HuH-7 (cell line): ENCODE measurements at places on chromosomes 6 and 20.
A peak's percentile ranks its signal among the peaks of the same experiment; 100 is the strongest.

GRCh38 chr6:150169609-150170008, 26.8 kb downstream of the PPP1R14C start:
- DNase-seq = no peak

DNA sequence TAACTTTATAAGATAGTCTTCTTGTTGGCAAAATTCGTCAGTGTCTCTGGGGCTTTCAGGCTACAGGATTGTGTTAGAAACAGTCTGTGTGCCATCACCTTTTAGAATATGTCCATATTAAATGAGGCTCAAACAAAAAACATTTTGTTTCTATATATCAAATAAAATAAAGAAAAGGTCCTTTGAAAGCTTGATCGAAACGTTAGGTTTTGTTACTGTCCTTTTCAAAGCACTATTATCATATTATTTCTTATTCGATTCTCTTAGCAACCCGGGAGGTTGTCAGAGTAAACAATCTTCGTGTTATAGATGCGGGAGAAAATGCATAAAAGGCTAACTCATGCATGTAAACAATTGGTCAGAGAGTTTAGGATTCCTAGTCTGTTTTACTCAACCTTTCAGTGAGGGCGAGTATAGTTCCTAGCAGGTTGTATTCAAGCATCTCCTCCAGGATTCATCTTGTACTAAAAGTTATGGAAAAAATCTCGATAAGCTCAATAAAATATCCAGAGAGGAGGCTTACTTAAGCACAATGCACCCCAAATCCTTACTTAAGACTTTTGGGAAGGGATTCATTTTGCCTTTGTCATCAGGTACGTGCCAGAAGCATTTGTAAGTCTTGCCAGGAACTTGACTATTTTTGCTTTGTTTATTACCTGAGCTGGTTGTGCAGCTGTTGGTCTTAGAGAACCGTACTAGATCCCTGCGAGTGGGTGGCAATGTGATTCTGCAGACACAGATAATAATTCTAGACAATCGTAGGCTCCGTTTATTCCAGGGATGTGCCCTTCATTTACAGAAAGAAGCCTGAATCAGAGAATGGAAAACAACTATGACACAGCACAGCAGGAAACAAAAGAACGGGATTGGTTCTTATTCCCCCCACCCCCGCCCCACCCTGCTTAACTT, 159.6 kb upstream of the ZNF217 start:
- no peak for DNase-seq

- no peak for DNase-seq
Measured at GRCh38 chr6:44044154-44044539, 83.1 kb downstream of the MRPL14 start.

GRCh38 chr6:13454286-13455221, 32.8 kb downstream of the GFOD1 start:
- no peak for DNase-seq

- DNase-seq = no peak
Measured at GRCh38 chr6:158388727-158389126, 76.5 kb downstream of the TULP4 start.

DNA sequence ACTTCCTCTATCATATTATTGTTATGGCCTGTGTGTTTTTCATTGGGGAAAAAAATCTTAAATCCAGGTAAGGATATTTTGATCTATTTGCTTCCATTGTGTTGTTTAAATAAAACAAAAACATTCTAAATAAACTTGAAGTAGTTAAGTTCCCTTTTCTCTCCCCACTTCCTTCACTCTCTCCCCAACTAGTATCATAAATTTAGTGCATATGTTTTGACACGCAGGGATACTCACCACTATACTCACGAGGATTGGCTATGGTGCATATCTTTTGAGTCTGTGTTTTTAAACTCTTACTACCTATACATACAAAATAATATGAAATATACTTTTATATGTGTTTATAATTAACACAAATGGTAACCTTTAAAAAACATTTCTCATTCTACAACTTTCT, 5.2 kb downstream of the TTLL9 start:
- no peak for DNase-seq

GRCh38 chr6:158908606-158909005, 89.4 kb upstream of the EZR start:
- DNase-seq = no peak

DNA sequence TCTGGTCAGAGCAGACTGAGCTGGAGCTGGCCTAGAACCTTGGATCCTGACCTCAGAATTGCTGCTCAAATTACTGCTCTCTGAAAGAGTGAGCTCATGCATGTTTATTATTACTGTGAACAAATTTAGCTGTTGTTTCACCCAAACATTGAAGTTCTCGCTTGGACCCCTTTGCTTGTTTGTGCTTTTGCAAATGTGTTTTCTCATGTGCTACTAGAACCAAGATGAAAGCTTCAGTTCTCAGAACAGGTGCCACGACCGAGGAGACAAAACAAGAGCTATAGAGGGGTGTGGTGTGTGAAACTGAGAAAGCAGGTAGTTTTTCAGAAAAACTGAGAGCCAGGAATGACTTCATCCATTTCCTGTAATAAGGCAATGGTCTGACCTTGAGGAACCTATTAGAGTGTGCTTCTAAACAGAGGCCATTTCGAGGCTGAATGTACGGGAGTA, 50.0 kb upstream of the ESR1 start:
- DNase-seq = no peak

- DNase-seq = no peak
Measured at GRCh38 chr20:57374343-57374930, 16.8 kb upstream of the RBM38 start.

DNA sequence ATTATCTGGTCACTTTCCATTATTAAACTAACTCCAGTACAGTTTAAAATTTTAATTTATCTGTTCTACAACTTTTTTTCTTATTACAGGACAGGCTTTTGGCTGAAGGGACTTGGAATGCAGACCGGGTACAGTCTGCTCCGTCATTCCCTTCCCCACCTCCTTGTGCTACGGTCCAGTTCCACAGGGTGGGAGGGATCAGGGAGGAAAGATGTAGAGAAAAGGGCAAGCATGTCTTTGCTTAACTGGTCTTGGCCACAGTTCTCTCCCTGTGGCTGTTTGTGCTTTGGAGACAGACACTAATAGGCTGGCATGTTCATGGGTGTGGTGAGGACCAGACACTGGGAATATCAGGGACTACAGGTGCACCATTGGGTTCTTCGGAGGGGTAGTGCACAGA, 12.1 kb upstream of the RGS17 start:
- DNase-seq = no peak

GRCh38 chr6:39812853-39813533, 20.8 kb downstream of the DAAM2 start:
- no peak for DNase-seq

GRCh38 chr6:140436023-140436811, 1061.8 kb upstream of the CITED2 start:
- DNase-seq = no peak

DNA sequence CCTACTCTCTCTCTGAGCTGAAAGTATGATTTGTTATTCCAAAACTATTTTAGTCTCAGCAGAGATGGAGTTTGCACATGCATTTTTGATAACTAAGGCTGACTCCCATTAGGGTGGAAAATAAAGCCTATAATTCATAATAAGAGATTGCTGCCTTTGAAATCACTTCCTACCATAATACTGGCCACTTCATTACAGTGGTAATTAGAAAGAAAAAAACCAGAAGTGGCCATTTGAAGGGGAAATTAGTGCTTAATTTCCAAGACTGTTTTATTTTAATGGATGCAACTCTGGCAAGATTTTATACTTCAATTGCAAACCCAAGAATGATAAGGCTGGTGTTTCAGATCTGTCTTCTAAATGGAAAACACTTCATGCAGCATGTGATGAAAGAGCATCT, 43.4 kb downstream of the SLC35B3 start:
- DNase-seq = no peak

DNA sequence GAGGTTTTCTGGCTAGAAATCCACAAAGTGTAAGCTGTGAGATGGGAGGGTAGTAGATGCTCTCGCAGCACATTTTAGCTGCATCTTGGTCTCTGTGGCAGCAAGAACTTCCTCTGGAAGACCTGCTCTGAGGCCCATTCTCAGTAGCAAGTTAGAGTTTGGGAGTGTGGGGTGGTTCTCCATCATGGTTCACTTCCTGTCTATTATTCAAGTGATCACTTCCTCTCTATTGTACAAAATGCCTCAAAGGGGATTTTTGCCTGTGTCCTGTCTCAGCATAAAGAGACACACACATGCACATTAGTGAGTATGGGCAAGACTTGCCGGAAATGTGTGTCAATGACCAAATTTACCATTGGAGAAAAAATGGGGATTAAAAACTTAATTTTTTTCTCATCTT, 42.5 kb downstream of the LYRM2 start:
- DNase-seq = no peak

- no peak for DNase-seq
Measured at GRCh38 chr20:4665591-4665990, 56.1 kb upstream of the PRND start.

DNA sequence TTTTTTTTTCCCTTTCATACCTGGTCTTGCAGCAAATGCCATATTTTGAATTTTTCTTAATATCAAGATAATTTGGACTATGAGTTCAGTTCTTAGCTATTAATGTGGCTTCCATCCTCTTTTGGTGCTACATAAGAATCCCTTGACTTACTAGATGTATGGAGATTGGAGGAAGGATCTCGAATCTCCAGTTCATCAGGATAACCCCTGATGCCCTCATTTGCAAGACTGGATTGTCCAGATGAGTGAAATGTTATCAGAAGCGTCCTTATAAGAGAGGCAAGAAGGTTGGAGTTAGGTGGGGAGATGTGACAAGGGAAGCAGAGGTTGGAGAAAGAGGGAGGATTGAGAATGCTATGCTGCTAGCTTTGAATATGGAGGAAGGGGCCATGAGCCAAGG, 499.6 kb upstream of the SYNCRIP start:
- no peak for DNase-seq

DNA sequence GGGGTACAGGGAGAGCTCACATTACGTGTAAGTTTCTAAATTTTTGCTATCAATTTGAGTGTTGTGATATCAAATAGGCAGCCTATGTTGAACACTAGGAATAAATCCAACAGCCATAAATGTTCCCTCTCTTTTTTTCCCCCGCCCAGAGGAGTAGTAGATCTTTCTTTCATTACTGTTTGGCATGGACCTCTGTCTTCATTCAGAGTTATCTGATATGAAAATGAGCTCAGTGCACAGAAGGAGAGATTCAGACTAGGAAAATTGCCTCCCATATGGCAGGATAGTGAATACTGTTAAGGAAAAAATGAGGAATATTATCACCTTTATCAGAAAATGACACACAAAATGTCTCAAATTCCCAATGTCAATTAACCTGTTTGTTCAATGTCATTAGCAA, 110.0 kb upstream of the EYS start:
- no peak for DNase-seq

DNA sequence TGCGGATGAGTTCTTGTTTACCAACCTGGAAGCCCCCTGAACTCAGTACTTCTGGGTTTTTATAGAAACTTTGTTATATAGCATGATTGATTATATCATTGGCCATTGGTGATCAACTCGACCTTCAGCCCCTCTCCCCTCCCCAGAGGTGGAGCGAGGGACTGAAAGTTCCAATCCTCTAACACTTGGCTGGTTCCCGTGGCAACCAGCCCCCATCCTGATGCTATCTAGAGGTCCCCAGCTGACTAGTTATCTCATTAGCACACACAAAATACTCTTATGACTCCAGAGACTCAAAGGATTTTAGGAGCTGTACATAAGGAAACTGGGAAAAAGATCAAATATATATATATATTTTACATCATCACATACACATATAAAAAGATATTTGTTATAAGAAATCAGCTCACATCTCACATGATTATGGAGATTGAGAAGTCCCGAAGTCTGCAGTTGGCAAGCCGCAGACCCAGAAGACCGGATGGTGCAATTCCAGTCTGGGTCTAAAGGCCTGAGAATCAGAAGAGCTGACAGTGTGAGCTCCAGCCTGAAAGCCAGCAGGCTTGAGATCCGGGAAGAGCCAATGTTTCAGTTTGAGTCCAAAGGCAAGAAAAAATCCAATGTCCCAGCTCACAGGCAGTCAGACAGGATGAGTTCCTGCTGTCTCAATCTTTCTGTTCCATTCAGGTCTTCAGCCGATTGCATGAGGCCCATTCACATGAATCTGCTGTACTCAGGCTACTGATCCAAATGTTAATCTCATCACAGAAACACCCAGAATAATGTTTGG, 179.3 kb upstream of the DTNBP1 start:
- DNase-seq = no peak

GRCh38 chr6:20800653-20801052, 266.4 kb downstream of the CDKAL1 start:
- DNase-seq = no peak

DNA sequence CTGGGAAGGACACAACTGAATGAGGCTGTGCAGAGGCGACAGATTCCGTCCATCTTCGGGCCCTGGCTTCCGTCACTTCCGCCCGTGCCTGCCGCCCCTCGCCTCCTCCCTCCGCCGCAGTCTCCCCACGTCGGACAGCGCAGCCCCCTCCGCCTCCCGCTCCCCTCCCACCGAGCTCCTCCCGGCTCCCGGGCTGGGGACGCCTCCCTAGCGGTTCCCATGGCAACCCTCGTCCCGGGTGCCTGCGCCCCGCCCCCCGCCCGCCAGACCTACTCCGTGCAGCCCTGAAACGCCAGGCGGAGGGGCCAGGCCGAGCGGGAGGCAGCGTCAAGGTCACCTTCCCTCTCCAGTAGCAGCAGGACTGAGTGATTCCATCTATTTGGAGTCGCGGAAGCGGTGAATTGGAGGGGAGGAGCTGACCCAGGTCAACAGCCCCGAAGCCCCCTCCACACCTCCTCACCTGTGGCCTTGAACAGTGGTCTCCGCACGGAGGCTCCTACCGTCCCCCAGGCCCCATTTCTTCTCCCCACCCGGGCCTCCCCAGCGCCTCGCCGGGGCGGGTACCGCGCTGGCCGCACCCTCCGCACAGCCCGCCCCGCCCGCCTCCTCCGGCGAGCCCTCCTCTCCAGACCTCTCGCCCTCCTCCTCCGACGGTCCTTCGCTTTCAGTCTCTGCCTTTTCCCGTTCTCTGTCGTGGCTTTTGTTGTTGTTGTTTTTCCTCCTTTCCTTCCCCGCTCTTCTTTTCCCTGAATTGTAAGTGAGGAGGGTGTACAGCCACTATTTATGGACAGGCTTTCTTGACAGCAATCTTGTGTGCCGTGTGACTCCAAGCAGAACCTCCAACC, 951 bp downstream of the NRSN2 start:
- DNase-seq = peak; percentile 97

GRCh38 chr6:167200806-167201205, 43.0 kb upstream of the GPR31 start:
- no peak for DNase-seq

- DNase-seq = no peak
Measured at GRCh38 chr20:62741701-62742491, 33.3 kb downstream of the NTSR1 start.
